ENCODE measurements at places on chromosomes 6 and 20.

DNA sequence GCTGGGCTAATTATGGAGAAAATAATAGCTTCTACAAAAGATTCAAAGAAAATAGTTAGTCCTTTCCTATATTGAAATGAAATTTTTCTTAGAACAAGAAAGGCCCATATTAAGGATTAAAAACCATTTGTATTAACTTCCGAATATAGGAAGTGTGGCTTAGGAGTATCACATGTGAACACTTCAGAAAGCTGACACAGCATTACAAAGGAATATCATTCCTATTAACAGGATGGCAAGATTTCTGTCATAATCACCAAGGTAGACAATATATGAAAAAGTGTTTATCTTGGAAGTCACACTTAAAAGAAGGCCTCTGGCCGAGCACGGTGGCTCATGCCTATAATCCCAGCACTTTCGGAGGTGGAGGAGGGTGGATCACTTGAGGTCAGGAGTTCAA, 5.4 kb upstream of the LATS1 start:
- DNase-seq = no peak

GRCh38 chr20:31698803-31699718, 23.6 kb downstream of the BCL2L1 start:
- DNase-seq = no peak

DNA sequence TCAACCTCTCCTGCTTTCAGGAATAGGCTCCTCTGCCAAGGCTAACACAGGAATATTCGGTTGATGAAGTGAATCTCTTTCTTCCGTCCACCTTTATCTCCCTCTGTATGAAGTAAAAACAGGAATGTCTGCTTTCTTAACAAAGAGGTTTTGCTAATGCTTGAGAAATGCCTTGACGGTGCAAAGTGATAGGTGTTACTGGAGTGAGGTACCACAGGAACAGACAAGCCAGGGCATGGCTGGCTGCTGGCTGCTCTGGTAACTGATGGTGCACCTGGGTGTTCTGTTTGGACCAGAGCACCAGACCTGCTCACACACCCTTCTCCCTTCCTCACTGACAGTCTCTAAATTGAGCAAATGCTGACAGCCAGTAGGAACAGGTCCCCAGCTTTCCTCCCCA, 174.0 kb upstream of the FBXL4 start:
- no peak for DNase-seq

DNA sequence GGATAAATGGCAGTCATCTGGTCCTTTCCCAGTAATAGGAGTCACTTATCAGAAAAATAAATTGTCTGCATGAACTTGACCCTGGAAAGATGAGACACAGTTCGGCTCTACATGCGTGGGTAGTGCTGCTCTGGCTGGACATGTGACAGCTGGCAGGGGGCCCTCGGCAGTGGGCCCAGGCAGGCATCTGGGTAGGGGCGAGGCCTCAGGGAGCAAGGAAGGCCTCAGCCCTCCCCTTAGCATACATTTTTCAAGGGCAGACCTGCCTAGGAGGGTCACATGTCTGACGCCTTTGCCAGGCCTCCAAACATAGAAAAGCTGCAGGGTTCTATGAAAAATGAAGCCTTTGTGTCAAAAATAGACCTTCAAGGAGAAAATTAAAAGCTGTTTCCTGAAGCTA, 12.8 kb upstream of the ILRUN start:
- no peak for DNase-seq

DNA sequence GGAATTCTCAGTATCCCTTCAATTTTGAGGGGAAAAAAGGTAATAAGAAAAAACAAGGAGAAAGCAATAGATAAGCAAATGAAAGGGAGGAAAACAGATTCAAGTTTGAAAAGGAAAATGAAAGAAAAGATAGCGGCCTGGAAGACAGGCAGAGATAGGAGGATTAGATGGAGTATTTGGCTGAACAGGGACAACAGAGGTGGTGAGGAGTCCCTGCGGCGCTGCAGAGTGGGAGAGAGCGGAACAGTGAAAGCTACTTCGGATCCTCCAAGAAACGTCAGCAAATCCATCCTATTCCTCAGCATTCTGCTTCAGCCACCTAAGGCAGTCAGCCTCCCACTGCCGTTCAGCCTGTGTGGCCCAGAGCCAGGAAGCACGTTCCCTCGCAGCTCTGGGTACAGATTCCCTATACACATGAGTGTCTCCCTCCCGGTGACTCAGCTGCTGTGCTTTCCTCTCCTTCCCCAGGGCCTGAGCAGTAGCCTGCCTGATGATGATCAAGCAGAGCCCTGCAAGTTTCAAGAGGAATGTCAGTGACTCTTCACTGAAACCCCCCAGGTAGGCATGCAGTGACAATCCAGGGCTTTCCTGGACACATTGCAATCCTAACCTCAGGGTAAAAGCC, 43.4 kb upstream of the CDYL start:
- DNase-seq = no peak

DNA sequence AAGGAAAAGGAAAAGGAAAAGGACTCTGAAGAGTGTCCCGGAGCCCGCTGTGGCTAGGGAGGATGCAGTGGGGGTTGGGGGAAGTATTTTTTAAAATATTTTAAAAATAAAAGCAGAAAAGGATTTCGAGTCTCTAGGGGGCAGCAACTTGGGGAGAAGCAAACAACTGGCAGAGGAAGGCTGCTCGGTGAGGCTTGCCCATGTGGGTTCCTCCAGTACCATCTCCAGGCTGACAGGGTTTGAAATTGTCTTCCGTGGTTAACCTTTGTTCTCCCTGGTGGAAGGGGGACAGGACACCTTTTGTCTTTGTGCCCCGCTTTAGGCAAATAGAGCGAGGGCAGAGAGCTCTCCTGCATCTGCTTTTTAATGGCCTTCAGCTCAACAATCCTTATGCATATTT, 60.4 kb upstream of the SNX9 start:
- DNase-seq = no peak

DNA sequence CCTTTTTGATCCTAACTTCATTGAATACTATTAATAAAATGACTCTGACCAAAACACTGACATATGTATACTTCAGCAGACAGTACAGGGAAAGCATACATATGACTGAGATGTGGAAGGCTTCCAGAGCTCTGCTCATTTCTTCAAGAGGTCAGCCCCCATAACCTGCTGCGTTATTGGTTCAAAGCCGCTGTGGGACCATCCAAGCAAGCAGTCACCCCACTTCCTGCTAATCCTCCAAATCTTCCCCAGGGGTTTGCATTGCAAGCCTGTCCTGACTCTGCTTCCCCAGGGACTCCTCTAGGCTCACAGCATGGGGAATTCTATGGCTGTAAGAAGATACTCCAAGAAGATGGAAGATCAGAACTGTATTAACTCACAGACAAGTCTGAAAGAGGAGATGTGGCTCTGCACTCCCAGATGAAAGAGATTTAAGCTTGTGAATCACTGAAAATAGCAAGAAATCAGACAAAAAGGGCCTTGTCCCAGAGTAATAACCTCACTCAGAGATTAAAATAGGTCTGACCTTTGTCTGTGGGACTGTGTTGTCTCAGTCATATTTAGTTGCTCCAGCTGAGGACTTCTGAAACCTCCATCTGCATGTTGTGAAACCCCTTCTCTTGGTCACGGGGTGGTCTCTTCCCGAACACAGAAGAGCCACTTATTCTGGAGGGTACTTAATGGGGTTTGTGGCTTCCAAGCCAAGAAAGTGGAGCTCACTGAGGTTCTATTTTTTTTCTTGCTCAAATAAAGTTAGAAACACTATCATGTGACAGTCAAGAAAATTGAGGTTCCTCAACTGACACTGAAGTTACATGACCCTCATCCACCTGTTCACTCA, 101.5 kb upstream of the MARCKS start:
- DNase-seq = no peak

DNA sequence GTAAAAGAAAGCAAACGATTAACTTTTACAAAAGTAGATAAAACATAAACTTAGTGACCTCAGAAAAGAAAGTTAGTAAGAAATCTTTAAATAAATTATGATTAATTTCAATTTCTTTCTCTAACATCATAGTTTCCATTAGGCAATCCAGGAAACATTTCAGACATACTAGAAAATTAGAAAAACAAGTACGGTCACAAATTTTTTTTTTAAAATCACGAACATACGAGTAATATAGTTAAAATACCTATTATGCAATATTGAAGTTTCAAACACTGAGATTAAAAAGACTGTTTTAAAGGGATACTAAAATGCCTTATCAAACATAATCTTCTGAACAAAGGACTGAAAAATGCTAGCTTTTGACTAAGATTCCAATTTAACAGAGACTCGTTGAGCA, 26.2 kb downstream of the NOL7 start:
- DNase-seq = no peak

DNA sequence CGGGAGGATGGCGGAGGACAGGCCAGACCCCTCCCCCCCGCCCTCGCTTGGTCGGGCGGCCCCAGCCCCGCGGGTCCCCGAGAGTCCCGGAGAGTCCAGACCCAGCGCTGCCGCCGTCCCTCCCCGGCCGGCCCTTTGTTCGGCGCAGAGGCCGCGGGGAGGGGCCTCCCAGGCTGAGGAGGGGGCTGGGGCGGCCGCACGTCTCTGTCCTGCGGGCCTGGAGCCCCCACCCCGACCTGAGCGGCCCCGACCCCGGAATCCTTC, 806 bp downstream of the KCNQ2 start:
- no peak for DNase-seq

DNA sequence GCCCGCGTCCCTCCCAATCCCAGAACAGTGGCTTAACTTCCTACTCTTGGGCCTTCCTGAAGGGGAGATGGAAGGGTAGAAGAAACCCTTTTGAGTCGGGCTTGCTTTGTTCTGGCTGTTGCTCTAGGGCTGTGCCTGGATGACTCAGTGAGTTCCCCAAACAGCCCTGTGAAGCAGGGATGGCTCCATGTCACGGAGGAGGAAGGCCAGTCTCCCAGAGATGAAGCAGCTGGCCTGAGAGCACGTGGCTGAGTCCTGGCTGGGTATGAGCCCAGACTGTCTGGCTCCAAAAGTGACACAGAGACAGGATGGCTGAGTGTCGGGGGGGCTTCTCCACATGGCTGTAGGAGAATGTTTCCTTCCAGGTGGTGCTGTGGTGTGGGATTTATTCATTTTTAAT, 4.6 kb downstream of the SYTL3 start:
- DNase-seq = no peak

DNA sequence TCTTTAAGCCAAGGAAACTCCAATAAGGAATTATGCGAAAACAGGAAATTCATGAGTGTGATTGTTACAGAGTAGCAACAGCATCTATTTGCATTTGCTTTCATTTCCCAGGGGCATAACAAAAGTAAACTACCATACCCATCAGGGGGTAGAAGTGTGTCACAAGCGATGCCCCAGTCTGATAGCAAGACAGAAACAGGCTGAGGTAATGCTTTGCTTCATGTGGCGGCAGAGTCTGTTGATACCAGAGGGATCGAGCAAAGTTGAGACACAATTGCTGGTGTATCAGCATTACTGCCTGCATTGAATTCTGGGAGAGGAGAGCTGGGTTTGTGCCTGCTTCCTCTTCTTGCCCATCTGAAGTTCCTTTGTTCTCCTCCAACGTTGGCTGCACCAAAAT, 51.2 kb upstream of the LYRM2 start:
- no peak for DNase-seq

- no peak for DNase-seq
Observed at GRCh38 chr6:157966589-157966977, 15.1 kb upstream of the SYNJ2 start.

DNA sequence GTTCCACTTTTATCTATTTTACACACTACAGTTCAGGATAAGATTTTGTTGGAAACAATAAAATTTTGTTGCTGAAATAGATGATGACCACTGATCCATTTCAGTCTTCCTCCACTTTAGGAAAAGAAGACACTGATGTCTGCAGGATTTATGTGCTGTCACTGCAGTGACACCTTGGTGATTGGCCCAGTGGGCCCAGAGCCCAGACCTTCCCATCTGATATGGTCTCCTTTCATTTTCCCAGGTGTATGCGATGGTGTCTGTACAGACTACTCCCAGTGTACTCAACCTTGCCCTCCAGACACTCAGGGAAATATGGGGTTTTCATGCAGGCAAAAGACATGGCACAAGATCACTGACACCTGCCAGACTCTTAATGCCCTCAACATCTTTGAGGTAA, 19.6 kb upstream of the ADGRF4 start:
- no peak for DNase-seq

DNA sequence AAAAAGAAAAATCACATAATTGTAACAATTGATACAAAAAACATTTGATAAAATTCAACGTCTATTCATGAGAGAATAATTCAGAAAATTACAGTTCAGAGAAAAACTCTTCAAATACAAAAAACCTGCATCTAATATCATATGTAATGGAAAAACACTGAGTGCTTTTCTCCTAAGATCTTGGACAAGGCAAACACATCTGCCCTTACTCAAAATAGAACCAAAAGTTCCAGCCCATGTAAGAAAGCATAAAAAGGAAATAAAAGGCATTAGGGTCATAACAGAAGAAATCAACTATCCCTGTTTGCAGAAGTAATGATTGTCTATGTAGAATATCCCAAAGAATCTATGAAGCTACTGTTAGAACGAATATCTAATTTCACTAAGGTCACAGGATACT, 721.4 kb downstream of the RFPL4B start:
- no peak for DNase-seq

DNA sequence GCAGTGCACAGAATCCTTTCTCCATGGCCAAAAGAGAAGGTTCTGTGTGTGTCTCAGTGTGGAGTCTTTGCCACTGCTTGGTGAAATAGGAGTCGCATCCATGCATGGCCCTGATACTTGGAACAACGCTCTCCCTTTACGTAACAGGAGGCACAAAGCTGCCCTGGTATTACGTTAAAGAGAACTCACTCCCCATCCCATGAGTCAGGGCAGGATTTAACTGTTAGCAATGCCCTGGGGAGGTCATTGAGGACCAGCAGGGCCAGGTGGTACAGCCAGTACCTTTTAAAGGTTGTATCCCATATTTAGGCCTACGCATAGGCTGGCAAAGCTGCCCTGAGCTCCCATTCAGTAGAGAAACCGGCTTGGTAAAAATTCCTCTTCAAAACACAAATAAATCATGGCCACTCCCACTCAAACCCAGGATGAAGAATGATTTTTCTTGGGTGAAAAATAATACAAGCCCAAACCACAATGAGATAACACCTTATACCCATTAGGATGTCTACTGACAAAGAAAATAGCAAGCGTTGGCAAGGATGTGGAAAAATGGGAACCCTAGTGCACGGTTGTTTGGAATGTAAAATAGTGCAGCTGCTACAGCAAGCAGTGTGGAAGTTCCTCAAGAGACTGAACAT, 37.1 kb downstream of the MYLK4 start:
- DNase-seq = no peak

- no peak for DNase-seq
Observed at GRCh38 chr20:13141546-13141945, 79.5 kb upstream of the ISM1 start.

DNA sequence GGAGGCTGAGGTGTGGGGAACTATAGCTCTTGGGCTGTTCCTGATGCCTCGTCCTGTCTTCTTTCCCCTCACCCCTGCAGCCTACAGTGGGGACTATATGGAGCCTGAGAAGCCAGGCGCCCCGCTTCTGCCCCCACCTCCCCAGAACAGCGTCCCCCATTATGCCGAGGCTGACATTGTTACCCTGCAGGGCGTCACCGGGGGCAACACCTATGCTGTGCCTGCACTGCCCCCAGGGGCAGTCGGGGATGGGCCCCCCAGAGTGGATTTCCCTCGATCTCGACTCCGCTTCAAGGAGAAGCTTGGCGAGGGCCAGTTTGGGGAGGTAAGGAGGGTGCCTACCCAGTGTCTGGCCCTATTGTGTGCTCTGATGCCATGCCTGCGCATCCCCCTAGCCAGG, 11.5 kb upstream of the GTF2H4 start:
- no peak for DNase-seq

- DNase-seq = no peak
Observed at GRCh38 chr20:40274912-40275533, 414.0 kb downstream of the MAFB start.

GRCh38 chr20:63795178-63795830, 35.8 kb downstream of the ZBTB46 start:
- DNase-seq = no peak
